ENCODE measurements at places on chromosomes 16 and 17. TPM values are rescaled to one million over a fixed set of nuclear protein-coding genes. Genes with fewer than 3 reads are reported as not detected.

- DNase-seq = no peak
- no peaks in the 10 kb centered on the region for H3K27me3 ChIP-seq
- no peak overlapping the region for H3K4me3 ChIP-seq
- H3K4me1 ChIP-seq = peaks cover 26% of the 10 kb centered on the region
Measured at GRCh38 chr17:42485680-42486079, 27.0 kb downstream of the ATP6V0A1 start.

DNA sequence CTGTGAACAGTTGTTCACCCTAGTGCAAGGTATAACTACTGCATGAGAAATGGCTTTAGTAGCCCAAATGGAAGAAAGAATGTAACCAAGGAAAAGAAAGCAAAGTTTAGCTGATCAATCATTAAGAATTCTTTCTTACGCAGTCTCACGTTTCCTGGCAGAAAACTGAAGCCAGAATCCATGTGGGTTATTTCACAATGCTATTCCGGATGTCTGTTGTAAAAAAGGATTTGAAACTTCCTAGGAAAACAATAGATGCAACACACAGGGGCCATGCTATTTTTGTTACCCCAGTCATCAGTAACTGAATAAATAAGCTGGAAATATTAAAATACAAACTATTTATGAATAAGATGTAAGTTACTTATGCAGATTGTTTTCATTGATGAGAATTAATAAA, 802.5 kb downstream of the CDH8 start:
- DNase-seq = no peak
- no peaks in the 10 kb centered on the region for H3K36me3 ChIP-seq
- H3K4me3 ChIP-seq = no peak overlapping the region
- no peaks in the 10 kb centered on the region for H3K27me3 ChIP-seq
- no peaks in the 10 kb centered on the region for H3K4me1 ChIP-seq

DNA sequence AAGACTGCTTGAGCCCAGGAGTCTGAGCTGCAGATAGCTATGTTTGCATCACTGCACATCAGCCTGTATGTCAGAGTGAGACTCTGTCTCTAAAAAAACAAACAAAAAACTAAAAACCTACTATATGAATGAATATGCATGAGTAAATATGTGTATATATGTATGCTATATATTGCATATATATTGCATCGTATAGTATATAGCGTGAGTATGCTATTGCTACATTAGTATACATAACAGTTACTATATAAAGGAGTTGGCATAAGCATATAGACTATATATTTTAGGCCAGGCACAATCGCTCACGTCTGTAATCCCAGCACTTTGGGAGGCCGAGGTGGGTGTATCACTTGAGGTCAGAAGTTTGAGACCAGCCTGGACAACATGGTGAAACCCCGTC, 16.1 kb downstream of the DDX42 start:
- H3K4me1 ChIP-seq = peaks cover 5% of the 10 kb centered on the region
- no peak overlapping the region for H3K4me3 ChIP-seq
- H3K27me3 ChIP-seq = no peaks in the 10 kb centered on the region
- DNase-seq = no peak

- peaks cover 8% of the 10 kb centered on the region for H3K4me1 ChIP-seq
- no peak overlapping the region for H3K27ac ChIP-seq
- peaks cover 18% of the 10 kb centered on the region for H3K27me3 ChIP-seq
- H3K4me3 ChIP-seq = no peak overlapping the region
- DNase-seq = no peak
Measured at GRCh38 chr16:74778646-74779045, 4.0 kb upstream of the FA2H start.

- H3K36me3 ChIP-seq = peaks cover 5% of the 10 kb centered on the region
- no peak for DNase-seq
- peaks cover 11% of the 10 kb centered on the region for H3K4me1 ChIP-seq
- H3K27me3 ChIP-seq = no peaks in the 10 kb centered on the region
- H3K27ac ChIP-seq = peak overlapping the region; percentile 92
Measured at GRCh38 chr17:76152591-76152990, 11.5 kb upstream of the FOXJ1 start.

DNA sequence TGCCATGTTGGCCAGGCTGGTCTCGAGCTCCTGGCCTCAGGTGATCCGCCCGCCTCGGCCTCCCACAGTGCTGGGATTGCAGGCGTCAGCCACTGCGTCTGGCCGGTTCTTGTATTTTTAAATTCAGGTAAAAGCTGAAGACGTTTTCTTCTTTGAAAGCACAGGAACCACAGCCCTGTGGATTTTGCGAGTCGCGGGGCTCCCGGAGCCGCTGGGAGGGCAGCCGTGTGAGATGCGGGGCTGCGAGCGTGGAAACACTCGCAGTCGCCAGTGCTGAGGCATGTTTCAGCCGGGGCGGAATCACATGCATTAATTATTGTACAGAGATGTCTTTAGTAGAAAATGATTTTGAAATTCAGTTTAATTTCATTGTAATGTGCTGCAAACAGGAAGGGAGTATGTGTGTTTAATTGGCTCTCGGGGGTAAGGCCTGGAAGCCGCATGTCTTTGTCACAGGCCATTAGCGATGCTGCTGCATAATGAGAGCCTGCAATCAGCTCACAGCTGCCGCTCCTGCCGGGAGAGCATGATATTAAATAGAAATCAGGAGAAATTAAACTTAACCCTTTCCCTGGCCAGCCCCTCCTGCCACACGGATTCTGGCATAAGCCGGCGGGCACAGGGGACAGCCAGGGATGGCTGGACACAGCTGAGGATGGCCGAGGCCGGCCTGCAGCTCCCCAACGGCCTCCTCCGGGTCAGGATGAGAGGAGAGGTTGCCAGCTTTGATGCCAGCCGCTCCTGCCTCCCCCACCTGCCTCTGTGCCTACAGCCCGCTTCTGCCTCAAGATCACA, 35.4 kb upstream of the CDH15 start:
- H3K27me3 ChIP-seq = no peaks in the 10 kb centered on the region
- H3K4me1 ChIP-seq = peaks cover 3% of the 10 kb centered on the region
- no peak for DNase-seq
- no peak overlapping the region for H3K4me3 ChIP-seq
- peak overlapping the region; percentile 32 for H3K27ac ChIP-seq
- H3K36me3 ChIP-seq = peaks cover 2% of the 10 kb centered on the region

DNA sequence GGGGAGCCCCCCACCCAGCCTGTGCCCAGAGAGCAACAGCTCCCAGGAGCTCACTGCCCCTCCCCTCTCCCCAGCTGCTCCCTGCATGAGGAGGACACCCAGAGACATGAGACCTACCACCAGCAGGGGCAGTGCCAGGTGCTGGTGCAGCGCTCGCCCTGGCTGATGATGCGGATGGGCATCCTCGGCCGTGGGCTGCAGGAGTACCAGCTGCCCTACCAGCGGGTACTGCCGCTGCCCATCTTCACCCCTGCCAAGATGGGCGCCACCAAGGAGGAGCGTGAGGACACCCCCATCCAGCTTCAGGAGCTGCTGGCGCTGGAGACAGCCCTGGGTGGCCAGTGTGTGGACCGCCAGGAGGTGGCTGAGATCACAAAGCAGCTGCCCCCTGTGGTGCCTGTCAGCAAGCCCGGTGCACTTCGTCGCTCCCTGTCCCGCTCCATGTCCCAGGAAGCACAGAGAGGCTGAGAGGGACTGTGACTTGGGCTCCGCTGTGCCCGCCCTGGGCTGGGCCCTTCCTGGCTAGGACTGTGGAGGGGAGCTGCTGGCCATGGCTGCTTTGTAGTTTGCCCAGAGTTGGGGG, 584 bp downstream of the TCAP start:
- H3K36me3 ChIP-seq = peaks cover 3% of the 10 kb centered on the region
- no peak for DNase-seq

DNA sequence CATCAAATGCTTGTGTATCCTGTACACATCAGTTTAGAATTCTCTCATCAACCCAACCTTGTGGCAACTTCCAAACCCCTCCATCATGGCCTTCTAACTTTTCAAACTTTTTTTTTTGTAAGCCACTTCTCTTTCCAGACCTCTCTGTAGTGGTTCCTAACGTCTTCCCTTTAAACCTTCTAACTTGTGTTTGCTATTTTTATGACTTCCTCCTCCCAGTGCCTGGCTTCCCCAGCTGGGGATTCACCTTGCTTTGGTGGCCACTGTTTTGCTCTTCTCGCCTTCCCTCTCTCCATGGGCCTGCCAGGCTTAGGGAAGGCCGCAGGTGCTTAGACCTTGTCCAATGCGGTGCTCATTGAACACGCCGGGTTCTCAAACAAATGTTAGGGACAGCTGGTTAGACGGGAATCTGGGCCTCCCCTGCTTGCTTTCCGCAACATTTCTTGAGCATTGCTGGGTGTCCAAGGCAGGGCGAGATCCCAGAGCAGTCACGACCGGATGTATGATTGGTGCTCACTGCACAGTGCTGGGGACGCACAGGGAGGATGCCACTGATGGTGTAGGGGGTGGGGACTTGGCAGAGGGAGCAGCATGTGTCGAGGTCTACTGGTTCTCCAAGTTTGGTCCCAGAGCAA, 1.1 kb upstream of the XYLT2 start:
- no peak for DNase-seq
- H3K4me1 ChIP-seq = peaks cover 18% of the 10 kb centered on the region
- no peaks in the 10 kb centered on the region for H3K36me3 ChIP-seq

Gene GLTPD2
- total RNA-seq = 0.34 TPM

Gene ARHGAP23
- 0.39 TPM for total RNA-seq

Gene HOXB9
- 0.16 TPM for total RNA-seq

Gene WNK4
- not detected for total RNA-seq

Gene PLD6
- total RNA-seq = 15.3 TPM

GRCh38 chr16:70395345-70395901, 43.5 kb downstream of the ST3GAL2 start:
- no peaks in the 10 kb centered on the region for H3K27me3 ChIP-seq
- peak; percentile 46 for DNase-seq
- H3K27ac ChIP-seq = no peak overlapping the region
- H3K36me3 ChIP-seq = no peaks in the 10 kb centered on the region
- H3K4me3 ChIP-seq = no peak overlapping the region

DNA sequence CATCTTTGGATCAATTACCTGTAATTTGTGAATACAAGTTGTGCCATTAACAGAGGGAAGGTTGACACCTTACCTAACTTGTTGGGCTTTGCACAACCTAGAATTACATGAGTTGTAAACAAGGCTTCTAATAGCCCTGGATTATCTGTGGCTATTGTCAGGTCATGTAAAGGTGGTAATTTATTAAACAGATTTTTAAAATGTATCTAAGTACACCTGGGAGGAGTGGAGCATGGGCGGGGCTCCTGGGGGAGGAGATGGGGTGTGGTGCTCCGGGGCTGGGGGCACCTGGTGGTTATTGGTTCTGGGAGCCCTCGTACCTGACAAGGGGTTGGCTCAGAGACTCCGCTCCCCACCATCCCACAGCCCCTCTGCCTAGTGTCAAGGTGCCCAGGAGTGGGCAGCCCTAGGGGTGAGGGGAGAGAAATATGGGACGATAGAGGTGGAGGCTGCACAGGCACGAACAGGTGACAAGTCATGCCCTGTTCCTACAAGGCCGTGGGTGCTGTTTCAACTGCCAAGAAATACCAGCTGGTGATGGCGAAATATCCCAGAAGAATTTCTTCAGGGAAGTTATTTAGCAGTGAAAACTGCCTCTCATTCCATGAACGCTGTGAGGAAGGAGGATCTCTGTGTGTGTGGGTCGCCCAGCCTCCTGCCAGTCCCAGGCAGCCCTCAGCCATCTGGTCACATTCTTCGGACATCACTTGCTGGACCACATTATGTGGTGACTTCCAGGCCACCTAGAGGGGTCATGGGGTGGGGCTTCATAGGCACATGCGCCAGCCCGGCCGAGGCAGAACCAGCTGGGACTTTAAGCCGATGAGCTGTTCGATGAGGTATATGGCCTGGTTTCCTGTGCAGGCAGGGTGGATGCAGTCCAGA, 55.5 kb upstream of the IRX3 start:
- H3K4me1 ChIP-seq = no peaks in the 10 kb centered on the region
- no peaks in the 10 kb centered on the region for H3K36me3 ChIP-seq
- peaks cover 39% of the 10 kb centered on the region for H3K27me3 ChIP-seq
- H3K27ac ChIP-seq = no peak overlapping the region

GRCh38 chr17:41917679-41918313, 955 bp downstream of the ACLY start:
- H3K4me3 ChIP-seq = peak overlapping the region; percentile 97
- no peaks in the 10 kb centered on the region for H3K27me3 ChIP-seq
- DNase-seq = peak; percentile 25
- H3K27ac ChIP-seq = peak overlapping the region; percentile 71
- H3K4me1 ChIP-seq = peaks cover 24% of the 10 kb centered on the region

DNA sequence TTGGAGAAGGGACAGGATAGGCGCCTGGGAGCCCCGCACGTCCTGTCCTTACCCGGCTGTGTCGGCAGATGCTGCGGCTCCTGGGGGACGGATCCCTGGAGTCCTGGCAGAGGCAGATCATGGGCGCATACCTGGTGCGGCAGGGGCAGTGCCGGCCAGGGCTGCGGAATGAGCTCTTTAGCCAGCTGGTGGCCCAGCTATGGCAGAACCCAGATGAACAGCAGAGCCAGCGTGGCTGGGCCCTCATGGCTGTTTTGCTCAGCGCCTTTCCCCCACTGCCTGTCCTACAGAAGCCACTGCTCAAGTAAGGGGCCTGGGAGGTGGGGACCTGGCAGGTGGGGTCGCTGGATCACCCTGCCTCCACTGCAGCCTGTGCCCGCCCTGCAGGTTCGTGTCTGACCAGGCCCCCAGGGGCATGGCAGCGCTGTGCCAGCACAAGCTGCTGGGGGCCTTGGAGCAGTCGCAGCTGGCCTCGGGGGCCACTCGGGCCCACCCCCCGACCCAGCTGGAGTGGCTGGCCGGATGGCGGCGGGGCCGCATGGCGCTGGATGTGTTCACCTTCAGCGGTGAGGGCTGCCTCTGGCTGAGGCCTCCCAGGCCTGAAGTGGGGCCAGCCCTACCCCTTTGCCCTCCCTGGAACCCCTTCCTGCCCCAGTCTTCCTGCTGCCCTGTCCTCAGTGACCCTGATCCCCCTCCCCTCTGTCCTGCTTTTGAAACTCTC, 20.2 kb upstream of the SMIM5 start:
- H3K27me3 ChIP-seq = no peaks in the 10 kb centered on the region
- no peak for DNase-seq
- no peaks in the 10 kb centered on the region for H3K36me3 ChIP-seq
- H3K4me1 ChIP-seq = peaks cover 2% of the 10 kb centered on the region

DNA sequence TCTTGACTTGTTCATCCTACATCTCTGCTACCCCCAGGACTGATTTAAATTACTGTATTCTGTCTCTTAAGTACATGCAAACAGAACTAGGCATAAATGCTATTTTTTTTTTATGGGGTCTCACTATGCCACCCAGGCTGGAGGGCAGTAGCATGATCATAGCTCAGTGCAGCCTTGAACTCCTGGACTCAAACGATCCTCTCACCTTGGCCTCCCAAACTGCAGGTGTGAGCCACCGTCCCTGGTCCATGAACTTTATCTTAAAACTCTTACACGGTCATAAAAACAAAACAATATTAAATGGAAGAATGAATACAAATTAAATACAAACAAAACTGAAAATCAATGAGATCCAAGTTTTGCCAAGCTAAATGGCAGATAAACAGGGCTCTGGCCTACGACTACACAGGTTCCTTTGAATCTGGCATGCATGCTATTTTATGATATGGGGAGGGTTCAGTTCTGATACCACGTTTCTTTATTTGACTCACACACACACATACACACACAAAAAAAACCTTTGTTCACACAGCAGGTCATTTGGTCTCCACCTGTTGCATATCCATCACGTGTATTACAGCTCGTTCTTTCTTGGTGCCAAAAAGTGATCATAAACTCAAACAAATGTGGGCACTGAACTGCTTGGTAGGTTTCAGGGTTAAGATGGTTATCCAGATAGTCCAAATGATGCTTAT, 1.1 kb upstream of the PKD1L3 start:
- peaks cover 3% of the 10 kb centered on the region for H3K36me3 ChIP-seq
- H3K27me3 ChIP-seq = peaks cover 41% of the 10 kb centered on the region
- H3K27ac ChIP-seq = peak overlapping the region; percentile 27
- H3K4me3 ChIP-seq = no peak overlapping the region
- no peak for DNase-seq

- no peak for DNase-seq
- H3K36me3 ChIP-seq = no peaks in the 10 kb centered on the region
- H3K27me3 ChIP-seq = peaks cover 49% of the 10 kb centered on the region
Measured at GRCh38 chr16:86061721-86062120, 162.8 kb downstream of the IRF8 start.

Gene RNF222
- 0.62 TPM for total RNA-seq
